ENCODE measurements at places on chromosomes 2 and 18.

DNA sequence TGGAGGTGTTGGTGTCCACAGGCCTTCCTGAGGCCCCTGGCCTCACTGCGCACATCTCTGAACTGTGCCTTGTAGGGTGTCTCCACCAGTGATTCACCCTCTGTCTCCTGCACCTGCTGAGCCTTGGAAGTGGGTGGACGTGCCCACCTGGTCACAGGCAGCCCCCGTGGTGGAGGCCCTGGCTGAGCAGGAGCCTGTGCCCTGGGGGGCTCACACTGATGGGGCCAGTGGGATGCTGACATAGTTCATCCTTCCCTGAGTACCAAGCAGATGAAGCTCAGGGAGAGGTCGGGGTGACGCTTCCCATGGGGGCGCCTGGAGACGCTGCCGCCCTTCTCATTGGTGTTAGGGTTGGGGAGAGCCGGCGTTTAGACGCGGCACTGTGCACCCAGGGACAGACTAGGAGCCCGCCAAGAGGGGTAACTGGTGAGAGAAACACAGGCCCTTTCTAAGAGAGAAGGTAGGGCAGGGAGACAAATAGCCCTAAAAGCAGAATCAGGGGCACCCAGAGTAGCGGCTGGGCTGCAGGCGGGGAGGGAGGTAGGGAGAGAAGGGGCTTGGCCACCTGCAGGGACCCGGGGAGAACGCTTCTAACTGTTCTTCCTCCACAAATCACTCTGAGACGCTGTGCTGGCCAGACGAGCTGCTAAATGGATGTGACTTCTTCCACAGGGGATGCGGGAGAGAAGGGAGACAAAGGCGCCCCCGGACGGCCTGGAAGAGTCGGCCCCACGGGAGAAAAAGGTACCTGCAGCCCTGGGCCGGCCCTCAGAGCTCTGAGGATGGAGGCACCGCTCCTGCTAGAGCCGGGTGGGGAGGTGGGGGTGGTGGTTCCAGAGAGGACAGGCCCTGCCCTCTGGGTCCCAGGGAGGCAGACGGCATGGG is 18.0 kb downstream of the COLEC11 start:
- no peak for DNase-seq

- DNase-seq: no peak
Measured at GRCh38 chr2:74379851-74380789, at the start of gene DCTN1. Gene DCTN1, minus strand, starts transcription at chr2:74380311. Its CDS starts 274 bp downstream, at chr2:74380037.

DNA sequence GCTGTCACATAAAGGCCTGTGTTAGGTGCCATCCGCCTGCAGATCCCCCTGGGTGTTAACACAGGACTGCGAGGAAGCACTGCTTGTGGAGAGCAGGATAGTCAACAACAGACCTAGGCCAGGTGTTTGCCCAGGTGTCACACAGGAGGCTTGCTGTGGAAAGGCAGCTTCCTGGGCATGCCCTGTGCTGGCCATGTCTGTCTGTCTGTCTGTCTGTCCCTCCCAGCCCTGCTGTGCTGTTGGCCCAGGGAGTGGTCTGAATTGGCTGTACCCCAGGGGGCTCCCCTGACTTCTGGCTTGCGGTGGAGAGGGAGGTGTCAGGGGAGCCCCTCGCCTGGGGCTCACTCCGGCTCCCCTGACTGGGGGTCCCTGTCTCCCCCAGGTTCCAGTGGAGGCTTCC is 53.2 kb downstream of the SH3BP4 start:
- no peak for DNase-seq

DNA sequence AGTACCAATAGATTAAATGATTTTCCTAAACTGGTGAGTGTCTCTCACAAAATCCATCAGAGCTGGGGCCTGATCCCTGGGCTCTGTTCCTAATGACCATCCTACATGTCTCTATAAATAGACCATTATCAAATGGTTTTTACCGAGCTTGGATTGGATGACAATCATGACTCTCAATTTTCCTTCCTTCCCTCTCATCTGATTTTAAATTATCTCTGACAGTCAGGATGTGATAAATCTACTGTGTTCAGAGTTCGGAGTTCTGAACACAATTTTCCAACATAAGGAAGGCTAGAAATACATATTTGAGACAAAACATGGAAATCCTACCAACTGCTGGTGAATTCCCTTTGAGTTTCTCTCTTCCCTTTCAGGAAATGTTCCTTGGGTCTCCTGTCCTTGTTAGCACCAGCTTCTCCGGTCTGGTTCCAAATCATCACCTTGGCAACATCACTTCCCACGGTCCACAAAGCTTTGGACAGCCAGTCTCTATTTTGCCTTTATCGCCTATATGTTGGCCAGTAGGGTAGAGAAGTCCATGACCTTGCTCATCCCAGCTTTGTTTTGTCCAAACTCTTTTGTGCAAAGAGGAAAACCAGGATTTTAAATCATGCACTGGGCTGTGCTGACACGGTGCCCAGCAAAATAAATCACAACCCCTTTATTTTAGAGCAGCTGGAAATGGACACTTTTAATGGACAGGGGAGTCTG is 139.6 kb upstream of the ITGA6 start:
- no peak for DNase-seq

DNA sequence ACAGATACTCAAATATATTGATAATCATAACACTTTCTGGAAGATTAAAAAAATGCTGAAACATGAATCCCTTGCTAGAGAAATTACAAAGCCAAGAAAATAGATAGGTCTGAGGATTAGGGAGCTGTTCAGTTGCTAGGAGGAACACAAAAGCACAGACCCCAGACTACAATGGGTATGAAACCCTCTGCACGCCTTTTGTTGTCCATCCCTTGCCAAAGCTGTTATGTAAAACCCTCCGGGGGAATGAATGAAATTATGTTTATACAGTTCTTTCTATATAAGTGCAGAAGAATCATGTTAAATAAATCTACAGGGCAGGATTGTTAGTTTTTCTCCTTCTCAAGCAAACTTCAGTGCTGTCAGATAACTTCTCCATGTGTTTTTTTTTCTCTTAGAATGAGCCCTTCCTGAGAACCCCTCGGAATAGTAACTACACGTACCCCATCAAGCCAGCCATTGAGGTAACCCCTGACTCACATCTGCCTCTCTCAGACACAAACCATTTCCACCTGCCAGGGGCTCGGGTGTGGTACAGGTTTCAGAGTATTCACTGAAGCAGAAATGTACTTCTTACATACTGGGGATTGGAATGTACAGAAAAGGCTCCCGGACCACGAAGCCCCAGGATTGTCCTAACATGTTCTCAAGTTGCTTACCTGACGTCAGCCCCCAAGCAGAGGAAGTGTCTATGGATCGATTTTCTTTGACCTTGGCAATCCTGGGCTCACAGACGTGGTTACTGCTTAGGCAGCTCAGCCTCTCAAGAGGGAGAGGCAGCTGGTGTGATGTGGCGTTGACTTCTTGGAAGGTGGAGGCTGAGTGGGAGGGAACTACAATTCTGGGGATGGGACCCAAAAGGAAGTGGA is 118.0 kb downstream of the PLB1 start:
- DNase-seq: no peak

DNA sequence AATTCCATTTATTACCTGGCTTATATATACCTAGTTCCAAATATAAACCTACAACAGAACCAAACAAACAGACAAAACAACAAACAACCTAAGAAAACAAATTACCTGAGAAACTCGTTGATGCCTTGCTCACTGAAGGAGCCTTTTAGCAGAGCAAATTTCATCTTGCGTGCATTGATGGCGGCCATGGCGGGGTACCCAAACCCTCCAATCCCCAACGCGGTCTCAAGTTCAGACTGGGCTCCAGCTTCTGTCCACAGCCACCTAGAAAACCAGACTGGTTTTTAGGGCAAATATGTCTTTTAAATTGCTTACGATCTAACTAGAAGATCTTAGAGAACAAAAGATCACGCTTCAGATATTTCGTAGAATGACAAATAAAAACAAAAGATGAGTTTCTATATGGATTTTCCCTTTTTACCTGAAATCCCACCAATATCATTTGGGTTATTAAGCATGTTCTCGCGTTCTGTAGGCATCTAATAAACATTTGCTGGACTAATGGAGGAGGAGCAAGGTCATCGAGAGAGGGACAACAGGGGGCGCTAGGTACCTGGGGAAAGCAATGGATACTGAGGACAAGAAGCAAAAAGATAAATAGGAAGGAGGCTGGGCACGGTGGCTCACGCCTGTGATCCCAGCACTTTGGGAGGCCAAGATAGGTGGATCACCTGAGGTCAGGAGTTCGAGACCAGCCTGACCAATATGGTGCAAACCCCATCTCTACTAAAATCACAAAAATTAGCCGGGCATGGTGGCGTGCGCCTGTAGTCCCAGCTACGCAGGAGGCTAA is 25.2 kb downstream of the PDIA6 start:
- DNase-seq: no peak

GRCh38 chr2:220847006-220847405 is 725.1 kb downstream of the EPHA4 start:
- no peak for DNase-seq
